AML-193 (cell line): ENCODE measurements at places on chromosomes 2 and 18.

DNA sequence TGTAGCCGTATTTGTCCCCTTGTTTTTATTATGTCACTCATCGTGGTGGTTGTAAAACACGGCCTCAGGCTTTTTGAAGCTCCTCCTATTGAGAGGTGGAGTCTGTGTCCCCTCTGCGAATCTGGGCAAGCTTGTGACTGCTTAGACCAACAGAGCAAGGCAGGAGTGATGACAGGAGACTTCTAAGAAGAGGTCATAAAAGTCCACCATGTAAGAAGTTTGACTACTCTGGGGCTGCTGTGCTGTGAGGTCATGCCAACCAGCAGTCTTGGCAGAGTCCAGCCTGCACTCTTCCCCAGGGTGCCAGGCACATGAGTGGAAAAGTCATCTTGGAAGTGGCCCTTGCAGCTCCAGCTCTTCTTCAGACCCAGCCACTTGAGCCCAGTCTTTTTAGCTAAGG, 83.8 kb upstream of the SPTBN1 start:
- no peak for DNase-seq

DNA sequence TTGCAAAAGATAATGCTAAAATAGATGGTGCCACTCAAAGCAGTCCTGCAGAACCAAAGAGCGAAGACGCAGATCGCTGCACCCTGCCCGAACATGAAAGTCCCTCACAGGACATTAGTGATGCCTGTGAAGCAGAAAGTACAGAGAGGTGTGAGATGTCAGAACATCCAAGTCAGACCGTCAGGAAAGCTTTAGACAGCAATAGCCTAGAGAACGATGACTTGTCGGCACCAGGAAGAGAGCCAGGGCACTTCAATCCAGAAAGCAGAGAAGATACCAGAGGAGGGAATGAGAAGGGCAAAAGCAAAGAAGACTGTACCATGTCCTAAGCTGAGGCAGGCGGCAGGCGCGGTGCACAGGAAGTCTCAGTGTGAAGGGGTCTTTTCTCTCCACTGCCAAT, 34.8 kb upstream of the RBM44 start:
- no peak for DNase-seq

- DNase-seq = no peak
Observed at GRCh38 chr2:179981085-179981484, 26.0 kb downstream of the CWC22 start.

GRCh38 chr2:43481927-43482542, 113.8 kb downstream of the THADA start:
- no peak for DNase-seq

DNA sequence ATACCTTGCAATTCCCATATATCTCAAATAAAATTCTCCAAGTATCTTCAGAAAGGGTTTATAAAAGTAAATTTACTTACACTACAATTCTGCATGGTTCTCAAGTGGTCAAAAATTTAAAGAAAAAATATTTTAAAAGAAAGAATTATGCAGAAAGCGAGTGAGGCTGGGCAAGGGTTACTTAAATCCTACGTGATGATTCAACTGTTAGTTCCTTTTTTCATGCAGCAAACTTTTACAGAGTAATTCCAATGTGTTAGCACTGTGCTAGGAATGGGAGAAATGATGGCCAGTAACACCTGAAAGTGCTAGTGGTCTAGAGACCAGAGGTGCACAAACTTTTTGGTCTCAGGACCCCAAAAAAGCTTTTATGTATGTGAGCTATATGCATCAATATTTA, 133.4 kb downstream of the ATAD2B start:
- DNase-seq = peak; percentile 6

DNA sequence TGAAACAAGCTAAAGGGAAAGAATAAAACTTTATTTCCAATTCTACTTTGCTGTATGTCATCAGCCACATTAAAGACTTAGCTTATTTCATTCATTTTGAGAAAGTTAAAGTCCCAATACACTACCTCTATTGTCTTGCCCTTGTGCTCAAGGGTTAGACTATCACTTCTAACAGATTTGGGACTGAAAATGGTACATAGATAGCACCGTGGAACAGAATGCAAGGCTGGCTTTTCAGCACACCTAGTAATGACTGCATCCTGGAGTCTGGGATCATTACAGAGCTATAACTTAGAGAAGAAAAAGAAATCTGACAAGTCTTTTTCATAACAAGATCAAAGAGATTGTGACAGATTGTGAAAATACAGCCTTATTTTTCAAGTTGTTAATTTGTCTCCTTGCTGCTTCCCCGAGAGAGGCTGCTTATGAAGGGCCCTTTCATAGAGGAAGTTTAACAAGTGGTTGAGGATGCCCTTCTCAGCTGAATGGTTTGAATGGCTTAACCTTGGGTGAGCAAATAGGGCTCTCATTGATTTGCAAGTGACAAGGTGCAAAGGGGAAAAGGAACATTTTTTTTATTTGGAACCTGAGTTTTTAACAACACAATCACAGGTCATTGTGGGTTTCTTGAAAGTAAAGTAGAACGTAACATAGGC, 371.8 kb downstream of the EPHA4 start:
- DNase-seq = no peak

DNA sequence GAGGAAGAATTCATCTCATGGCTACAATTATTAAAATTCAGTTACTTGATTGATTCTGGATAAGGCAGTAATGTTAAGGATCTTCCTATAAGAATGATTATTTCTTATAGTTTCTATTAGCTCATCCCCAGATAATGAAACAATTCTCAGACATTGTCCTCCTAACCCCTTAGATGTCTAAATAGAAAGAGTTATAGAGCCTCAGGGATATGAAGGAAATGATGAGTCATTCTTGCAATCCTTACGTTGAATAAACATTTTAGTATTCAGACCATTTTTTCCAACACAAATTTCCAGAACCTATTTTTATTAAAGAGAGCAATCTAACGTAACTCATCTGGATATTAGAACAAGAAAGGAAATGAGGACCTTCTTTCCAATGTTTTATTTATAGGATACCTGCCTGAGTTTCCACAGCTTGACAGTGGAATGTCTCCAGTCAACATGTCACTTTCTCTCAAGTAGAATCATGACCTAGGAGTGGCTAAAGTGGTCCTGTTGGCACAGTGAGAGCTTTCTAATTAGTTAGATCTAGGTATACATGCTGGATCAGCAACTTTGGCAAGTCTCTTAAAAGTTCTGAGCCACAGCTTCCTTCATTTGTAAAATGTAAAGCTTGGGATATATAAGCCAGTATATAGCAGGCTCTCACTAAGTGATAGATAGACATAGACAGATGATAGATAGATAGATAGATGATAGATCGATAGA, 88.0 kb upstream of the RAB27B start:
- no peak for DNase-seq
